ENCODE measurements at places on chromosomes 2 and 18.

- DNase-seq: peak; percentile 37
Observed at GRCh38 chr2:168119515-168120141, 127.8 kb downstream of the STK39 start.

GRCh38 chr2:129828792-129829191 is 150.7 kb upstream of the RAB6C start:
- DNase-seq: no peak

DNA sequence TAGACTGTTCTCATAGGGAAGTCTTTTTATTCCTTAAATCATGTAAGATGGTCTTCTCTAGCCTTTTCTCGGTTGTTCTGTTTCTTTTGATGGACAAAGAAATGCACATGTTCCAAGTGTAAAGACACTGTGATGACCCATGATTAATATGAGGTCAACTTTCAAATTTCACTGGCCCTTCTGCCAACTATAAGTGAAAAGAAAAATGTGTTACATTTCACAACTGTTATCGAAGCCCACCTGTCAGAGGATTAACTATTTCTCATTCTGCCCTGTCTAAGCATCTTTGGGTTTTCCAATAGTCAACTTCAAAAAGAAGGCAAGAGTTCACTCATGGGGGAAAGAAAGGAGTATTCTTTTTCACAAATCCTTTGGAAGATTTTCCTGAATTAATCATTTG is 3.3 kb downstream of the RDH14 start:
- DNase-seq: no peak

DNA sequence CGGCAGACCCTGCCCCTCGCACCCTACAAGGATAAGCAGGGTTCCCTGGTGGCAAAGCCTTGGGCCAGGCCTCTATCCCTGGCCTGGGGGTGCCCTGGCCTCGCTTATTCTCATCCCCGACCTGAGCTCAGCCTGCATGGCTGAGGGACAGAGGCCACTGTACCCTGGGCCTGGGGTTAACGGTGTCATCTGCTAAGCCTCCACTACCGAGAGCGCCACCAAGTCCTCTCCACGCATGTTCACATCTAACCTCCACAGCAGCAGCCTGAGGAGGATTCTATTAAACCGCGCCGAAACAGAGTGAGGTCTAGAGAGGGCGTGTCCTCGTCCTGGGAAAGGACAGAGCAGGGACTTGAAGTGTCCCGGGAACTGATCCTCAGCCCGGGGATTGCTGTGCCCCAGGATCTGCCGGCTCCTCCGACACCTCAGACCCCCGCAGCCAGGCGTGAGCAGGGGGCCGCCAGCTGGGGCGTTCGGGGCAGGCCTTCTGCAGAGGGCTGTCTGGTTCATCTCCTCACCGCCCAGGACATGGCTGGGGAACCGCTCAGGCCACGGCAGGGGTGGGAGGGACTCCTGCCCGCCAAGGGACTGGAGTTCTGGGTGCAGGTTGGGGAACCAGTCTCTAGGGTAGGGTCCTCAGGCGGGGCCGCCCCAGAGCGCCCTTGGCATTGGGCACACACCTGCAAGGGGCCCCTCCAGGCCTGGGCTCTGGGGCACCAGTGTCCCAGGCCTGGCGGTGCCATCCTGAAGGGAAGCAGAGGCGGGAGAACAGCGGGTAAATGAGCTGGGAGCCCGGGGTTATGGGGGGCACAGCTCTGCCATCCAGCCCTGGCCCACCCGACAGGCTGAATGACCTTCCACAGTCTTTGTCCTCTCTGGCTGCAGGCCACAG is 68.0 kb upstream of the SMAD7 start:
- peak; percentile 5 for DNase-seq

DNA sequence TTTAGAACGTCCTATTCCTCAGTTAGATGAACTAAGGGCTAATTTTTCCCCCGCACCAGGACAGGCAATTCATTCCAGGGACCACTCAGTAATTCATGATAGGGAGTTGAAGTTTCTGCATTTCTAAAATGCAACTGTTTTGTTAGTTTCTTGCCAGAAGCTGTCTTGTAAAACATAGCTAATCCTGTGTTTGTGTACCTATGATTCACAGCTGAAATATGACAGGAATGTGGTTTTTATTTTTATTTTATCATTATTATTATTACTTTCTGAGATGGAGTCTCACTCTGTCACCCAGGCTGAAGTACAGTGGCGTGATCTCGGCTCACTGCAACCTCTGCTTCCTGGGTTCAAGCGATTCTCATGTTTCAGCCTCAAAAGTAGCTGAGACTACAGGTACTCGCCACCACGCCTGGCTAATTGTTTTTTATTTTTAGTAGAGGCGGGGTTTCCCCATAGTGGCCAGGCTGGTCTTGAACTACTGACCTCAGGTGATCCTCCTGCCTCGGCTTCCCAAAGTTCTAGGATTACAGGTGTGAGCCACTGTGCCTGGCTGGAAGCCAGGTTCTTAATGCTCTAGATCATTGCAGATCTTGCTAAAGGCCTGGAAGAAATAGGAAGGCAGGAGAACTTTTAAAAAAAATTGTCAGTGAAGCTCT is 154.8 kb upstream of the FHL2 start:
- no peak for DNase-seq

DNA sequence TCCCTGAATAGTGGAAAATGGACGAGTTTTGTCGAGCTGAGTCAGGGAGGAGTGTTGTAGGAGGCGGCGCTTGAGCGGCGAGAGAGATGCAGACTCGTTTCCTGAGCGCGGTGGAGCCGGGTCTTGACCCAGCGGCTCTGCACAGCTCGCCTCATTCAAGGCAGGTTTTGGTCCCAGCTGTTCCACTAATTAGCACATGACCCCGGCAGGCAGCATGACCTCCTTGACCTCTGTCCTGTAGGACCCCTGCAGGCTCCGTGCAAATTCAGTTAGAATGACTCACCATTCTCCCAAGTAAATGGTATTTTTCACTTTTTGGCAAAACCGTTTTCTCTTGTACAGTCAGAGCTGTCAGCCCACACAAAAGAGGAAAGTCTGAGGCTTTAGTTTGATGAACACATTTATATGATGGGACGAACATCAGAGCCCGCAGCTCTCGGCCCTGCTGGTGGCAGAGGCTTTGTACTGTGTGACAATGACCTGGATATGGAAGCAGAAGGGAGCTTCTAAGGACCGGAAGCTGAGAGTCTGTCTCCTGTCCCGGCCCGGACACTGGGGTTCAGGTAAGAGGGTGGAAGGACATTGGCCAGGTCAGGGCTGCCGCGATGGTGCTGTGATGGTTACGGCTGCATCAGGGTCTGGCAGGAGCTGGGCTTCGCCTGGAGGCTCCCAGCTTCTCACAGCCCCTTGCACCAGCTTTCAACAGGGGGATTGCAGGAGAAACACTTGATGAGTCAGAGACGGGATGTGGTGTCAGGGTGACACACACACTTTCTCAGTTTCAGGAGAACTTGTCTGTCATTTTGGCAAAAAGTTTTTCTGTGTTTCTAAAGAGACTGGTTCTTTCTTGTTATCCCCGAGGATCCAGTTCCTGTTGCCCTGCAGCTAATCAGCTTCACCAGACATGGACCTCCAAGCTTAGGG is 29.9 kb upstream of the ALKAL2 start:
- DNase-seq: no peak

DNA sequence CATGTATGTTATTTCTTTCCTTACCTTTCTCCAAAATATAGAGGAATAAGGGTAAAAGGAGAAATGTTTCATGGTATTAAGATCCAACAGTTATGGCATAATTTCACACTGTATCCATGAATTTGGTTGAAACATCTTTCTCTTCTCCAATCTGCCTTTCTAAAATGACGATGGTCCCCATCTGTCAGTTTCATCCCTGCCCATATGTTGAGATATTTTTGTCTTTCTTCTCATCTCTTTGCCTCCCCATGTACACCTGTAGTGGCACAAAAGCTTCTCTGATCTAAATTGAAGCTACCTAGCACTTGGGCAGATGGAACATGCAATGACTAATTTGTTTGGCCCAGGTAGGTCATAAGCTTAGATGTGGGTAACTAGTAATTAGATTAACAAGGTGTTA is 90.7 kb upstream of the LRRTM1 start:
- no peak for DNase-seq

GRCh38 chr18:57188851-57189557 is 42.1 kb downstream of the BOD1L2 start:
- DNase-seq: no peak

DNA sequence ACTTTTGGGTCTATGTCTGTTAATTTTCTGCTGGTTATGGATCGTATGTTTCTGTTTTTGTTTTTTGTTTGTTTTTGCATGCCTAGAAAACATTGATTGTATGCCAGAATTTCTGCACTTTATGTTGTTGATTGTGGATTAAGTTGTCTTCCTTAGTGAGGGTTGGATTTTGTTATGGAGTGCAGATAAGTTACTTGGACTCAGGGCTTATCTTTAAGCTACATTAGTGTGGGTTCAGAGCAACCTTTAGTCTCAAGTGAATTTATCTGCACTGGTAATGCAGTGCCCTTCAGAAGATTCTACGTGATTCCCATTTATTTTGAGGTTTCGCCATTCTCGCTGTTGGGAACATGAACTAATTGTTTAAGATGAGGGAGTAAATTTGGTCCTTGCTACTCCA is 32.9 kb downstream of the UBR3 start:
- DNase-seq: no peak

DNA sequence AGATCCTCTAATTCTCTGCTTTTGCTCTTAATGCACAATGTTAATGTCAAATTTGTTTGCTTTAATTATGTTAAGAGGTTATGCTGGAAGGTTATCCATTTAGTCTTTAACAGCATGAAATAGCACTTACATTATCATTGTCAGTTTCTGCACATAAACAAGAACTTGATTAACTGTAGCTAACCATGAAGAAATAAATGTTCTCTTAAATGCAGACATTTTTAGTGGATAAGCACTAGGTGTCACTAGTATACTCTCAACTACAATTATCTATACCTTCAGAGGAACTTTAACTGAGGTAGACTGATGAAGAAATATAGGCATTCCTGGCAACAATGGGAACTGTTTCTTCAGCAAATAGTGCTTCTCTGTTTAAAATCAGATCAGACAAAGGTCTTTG is 178.8 kb upstream of the CHST9 start:
- no peak for DNase-seq

DNA sequence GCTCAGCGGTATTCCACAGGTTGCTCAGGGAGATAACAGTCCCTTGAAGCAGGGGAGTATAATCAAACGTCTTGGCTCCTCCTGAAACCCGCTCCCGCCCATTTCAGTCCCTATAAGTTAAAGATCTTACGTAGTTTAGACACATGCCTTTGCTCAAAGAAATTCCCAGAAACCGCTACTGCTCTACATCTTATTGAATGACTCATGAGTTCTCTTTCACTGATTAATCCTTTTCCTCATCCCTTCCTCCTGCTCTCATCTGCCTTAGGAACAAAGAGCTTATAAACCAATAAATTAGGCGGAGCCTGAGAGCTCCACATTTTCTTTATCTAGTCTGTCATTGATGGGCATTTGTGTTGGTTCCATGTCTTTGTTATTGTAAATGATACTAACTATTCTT is 4.2 kb upstream of the SERPINB4 start:
- DNase-seq: no peak

DNA sequence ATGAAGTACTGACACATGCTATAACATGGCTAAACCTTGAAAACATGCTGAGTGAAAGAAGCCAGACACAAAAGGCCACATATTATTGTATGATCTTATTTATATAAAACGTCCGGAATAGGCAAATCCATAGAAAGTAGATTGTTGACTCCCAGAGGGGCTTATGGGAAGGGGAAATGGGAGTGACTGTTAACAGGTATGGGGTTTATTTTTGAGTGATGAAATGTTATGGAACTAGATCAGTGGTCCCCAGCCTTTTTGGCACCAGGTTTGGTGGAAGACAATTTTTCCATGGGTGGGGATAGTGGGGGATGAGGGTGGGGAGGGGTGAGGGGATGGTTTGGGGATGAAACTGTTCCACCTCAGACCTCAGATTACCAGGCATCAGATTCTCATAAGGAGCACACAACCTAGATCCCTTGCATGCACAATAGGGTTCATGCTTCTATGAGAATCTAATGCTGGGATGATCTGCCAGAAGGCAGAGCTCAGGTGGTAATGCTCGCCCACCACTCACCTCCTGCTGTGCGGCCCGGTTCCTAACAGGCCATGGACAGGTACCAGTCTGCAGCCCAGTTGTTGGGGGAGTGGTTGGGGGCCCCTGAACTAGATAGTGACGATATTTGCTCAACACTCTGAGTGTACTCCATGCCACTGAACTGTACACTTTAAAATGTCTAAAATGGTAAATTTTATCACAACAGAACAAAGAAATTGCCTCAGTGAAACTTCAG is 59.1 kb downstream of the EFEMP1 start:
- DNase-seq: no peak

- no peak for DNase-seq
Observed at GRCh38 chr2:237739101-237739500, 59.5 kb upstream of the RBM44 start.

DNA sequence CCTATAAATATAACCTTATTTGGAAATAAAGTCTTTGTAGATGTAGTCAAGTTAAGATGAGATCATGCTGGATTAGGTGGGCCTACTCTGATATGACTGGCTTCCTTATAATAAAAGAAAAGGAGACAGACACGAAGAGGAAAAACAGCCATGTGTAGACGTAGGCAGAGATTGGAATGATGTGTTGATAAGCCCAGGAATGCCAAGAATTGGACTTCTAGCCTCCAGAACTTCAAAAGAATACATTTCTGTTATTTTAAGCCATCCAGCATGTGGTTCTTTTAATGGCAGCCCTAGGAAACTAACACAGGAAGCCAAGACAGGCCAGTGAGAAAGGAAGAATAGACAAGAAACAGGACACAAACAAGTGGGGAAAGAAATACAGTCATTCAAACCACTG is 68.6 kb downstream of the NYAP2 start:
- DNase-seq: no peak

- no peak for DNase-seq
Observed at GRCh38 chr2:56656826-56657225, 473.0 kb downstream of the CCDC85A start.
